Panc1 (cell line): ENCODE measurements at places on chromosomes 11 and 22.

- no peaks in the 10 kb centered on the region for H3K27me3 ChIP-seq
- no peaks in the 10 kb centered on the region for H3K36me3 ChIP-seq
- DNase-seq: no peak
- no peak overlapping the region for H3K4me3 ChIP-seq
- no peaks in the 10 kb centered on the region for H3K4me1 ChIP-seq
Observed at GRCh38 chr11:24521601-24522000, 24.7 kb downstream of the LUZP2 start.

DNA sequence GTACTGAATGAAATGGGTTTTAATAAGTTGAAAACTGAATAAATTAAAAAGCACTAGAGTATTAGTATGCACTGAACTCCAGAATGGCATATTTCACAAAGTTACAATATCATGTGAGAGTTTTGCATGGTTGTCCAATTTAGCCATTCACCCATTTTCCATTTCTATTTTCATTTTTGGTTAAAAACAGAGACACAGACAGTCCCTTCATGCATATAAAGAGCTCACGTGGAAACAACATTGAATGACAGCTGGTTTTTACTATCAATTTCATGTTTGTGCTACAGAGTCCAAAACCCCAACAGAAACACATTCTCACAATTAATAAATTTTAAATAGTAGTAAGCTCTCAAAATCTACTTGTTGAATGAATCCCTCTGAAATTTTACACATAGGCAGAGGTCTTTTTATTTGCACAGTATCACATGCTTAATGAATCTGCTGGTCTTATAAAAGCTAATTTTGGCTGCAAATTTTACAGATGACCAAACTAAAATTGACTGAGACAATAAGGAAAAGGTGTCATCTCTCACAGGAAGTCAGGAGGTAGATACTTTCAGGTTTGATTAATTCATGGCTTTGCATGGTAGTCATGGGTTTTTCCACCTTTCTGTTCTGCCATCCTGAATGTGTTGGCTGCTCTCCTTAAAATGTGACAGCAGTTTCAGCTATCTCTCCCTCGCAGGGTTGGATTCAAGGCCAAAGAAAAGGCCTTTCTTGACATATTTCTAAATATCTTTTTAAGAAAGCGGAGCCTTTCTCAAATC is 20.6 kb upstream of the DDI1 start:
- DNase-seq: no peak
- H3K4me3 ChIP-seq: no peak overlapping the region
- no peaks in the 10 kb centered on the region for H3K36me3 ChIP-seq
- H3K27me3 ChIP-seq: no peaks in the 10 kb centered on the region
- H3K27ac ChIP-seq: no peak overlapping the region
- no peaks in the 10 kb centered on the region for H3K4me1 ChIP-seq

DNA sequence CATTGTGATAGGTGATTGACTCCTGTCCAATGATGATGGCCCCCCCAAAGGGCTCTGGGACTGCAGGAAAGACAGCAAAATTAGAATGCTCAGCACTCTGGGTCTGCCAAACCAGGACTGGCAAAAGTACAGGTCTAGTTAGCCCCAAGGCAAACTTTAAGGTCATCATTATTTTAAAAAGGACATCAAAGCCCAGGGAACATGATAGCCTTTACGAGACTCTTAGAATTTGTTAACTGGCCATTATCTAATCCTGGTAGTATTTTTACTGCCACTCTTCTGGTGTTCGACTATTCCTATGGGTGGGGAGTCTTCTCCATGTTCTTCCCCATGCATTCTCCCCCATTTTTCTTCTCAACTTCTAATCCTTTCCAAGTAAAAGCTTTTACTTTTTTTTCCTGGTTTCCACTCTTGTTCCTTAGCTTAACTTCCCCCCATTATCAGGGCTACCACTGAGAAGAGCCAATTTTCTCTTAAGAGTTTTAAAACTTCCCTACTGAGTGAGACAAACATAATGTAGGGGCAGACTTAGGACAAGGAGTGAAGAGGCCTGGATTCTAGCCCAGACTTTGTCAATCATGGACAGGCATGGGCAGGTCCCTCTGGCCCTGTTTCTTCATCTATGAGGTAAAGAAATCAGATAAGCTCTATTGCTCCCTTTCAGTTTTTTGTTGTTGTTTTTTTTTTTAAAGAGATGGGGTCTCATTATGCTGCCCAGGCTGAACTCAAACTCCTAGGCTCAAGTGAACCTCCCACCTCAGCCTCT is 7.1 kb downstream of the DDB1 start:
- no peak for DNase-seq
- H3K4me3 ChIP-seq: no peak overlapping the region
- no peak overlapping the region for H3K27ac ChIP-seq
- no peaks in the 10 kb centered on the region for H3K27me3 ChIP-seq

DNA sequence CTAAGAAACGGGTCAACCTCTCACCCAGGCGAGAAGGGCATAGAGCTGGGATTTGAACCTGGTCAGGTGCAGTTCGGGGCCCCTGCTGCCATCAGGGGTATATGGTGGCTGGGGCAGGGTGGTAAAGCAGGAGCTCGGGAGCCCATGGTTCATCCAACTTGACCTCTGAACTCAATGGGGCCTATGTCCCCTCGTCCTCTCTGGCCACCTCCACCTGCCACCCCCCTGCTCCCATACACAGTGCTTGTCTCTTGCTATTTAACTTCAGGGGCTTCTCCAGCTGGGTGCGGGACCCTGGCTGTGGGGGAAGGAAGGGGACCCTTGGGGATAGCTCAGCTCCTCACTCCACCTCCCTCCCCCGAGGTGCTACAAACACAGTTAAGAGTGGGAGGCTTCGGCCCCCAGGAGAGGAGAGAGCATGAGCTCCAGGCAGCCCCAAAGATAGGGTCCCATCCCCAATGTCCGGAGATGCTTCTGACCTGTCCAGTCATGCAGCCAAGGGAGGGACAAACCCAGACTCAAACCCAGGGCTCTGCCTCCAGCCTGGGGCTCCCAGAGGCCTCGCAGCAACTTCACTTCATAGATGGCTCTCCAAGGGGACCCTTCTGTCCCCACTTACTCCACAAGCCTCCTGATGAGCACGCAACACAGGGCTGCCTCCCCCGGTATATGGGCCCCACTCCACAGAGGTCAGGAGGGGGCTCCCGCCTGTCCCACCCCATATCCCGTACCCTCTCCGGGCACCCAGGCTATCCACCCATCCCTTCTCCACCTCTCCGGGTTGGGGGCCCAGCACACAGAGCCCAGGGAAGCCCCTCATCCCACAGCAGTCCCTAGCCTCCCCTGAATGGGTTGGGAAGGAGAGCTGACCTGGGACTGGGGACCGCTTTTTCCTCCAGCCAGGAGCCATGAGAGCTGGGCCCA is 712 bp downstream of the IL2RB start:
- H3K36me3 ChIP-seq: no peaks in the 10 kb centered on the region
- H3K27me3 ChIP-seq: no peaks in the 10 kb centered on the region

DNA sequence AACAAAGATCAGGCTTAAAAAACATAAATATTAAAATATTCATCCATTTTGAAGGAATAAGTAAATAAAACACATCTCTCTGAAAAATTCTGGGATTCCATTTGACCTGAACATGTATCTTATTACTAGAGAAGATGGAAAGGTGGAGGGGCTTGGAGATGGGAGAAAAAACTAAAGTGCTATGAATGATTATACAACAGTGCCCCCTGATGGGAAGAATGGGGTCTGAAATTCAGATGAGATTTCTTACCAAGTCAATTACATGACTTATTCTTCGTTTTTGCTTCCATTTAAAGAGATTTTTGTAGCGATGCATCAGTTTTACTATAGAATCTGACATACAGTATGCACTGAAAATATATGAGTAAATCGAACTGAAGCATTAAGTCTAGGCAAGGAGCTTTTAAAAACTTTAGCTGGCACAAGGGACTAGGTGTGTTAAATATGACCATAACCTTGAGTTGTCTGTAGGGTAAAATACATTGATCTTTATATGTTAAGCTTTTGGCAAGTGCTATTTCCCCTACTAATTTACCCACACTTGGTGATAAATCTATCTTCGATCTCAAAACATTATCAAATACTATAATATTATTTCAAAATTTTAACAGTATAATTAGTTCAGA is 718.8 kb downstream of the CNTN5 start:
- no peaks in the 10 kb centered on the region for H3K27me3 ChIP-seq
- no peak overlapping the region for H3K4me3 ChIP-seq
- H3K4me1 ChIP-seq: no peaks in the 10 kb centered on the region
- H3K36me3 ChIP-seq: no peaks in the 10 kb centered on the region

DNA sequence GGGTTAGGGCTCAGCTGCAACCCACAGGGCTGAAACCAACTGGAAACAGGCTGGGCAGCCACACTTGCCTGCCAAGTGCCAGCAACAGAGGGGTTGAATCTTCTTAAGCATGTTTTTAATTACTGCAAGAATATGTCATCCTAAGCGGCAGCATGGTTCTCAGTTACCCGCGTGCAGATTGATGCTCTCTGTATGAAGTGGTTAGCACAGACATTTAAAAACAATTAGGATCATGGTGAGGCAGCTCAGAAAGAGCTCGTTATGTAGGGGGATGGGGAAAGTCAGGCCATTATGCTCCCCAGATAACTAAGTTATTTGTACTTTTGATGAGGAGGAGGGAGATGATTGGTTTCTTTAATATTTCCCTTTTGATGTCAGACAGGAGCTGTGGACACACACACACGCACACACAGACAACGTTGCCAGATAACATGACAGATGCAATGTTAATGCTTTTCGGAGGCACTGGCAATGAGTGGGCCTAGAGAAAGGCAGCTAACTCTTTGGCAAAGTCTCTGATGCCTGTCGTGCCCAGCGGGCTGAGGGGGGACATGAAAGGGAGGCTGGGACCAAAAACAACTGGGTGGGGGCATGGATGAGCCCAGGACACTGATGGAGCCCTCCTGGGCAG is 389.7 kb downstream of the NXPE2 start:
- H3K36me3 ChIP-seq: no peaks in the 10 kb centered on the region
- no peak overlapping the region for H3K27ac ChIP-seq
- no peak overlapping the region for H3K4me3 ChIP-seq
- H3K27me3 ChIP-seq: no peaks in the 10 kb centered on the region

DNA sequence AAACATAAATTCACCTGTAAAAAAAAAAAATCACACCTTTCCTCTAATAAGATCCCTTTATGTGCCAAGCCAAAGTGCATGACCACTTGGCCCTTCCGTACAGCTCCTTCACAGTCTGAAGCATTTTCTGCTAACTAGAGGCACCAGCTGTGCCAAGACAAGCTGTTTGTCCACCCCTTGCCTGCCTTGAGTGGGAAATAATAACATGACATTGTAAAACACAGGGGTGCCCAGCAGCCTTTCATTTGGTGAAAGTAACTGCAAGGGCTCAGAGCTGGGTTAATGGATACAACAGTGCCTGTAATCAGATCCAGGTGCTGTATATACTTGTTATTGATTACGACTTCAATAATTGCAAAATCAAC is 59.2 kb downstream of the DDIAS start:
- H3K4me3 ChIP-seq: no peak overlapping the region
- DNase-seq: no peak
- no peaks in the 10 kb centered on the region for H3K27me3 ChIP-seq
- H3K27ac ChIP-seq: no peak overlapping the region
- H3K36me3 ChIP-seq: no peaks in the 10 kb centered on the region

DNA sequence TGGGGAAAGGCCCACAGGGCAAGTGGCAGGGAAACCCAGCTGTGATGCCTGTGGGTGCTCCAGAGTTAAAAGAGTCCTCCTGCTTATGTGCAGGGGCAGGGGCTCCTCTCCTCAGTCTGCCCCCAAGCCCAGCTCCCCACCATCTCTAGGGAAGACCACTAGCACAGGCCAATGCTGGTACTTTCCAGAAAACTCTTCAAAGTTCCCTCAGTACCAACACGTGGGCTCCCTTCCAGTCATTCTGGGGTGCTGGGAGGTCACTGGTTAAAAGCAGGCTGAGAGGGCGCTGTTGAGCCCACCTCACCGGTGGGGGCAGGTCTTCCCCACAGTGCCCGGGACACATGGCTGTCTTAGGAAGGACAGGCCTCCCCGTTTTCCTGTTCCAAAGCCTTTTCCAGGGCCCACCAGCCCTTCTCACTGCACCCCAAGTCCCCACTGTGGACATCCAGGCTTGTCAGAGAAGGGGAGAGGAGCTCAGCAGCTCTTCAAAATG is 154.6 kb downstream of the TRIM29 start:
- no peak for DNase-seq
- H3K36me3 ChIP-seq: no peaks in the 10 kb centered on the region
- H3K27me3 ChIP-seq: peaks cover 33% of the 10 kb centered on the region
- H3K27ac ChIP-seq: no peak overlapping the region
- H3K4me3 ChIP-seq: no peak overlapping the region
- H3K4me1 ChIP-seq: no peaks in the 10 kb centered on the region

DNA sequence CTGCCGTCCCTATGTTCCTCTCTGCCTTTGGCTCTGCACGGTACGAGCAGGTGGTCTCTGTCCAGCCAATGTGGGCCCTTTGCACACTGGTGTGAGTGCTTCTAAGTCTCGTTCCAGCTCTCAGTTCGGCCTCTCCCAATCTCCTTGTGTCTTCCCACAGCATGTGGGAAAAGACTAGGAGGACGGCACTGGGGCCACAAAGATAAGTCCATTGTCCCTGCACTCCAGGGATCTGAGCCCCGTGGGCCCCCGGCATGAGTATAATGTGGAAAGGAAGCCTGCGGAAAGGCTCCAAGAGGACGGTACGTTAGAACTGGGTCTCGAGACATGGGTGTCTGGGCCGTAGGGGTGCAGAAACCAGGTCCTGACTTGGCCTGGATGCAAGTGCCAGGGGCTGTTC is 16.4 kb downstream of the MYEOV start:
- H3K27me3 ChIP-seq: no peaks in the 10 kb centered on the region

GRCh38 chr11:87356428-87356827 is 318.7 kb downstream of the TMEM135 start:
- no peaks in the 10 kb centered on the region for H3K36me3 ChIP-seq
- DNase-seq: no peak
- no peak overlapping the region for H3K27ac ChIP-seq
- H3K27me3 ChIP-seq: peaks cover 3% of the 10 kb centered on the region; the same call in 1 of the 2 replicates
- H3K4me3 ChIP-seq: no peak overlapping the region
- H3K4me1 ChIP-seq: no peaks in the 10 kb centered on the region

- no peak for DNase-seq
- peaks cover 20% of the 10 kb centered on the region for H3K4me1 ChIP-seq
- no peaks in the 10 kb centered on the region for H3K27me3 ChIP-seq
- peak within 1 kb of the TSS; percentile 59 for H3K4me3 ChIP-seq
- peak within 1 kb of the TSS; percentile 45 for H3K27ac ChIP-seq
- H3K36me3 ChIP-seq: no peaks in the 10 kb centered on the region
Observed at GRCh38 chr11:46918083-46918787, at the start of gene LRP4. TSS of gene LRP4 (minus strand) at chr11:46918550. CDS start at chr11:46918379, 171 bp downstream.
